Cortex of kidney (tissue), 1 donor: ENCODE measurements at places on chromosomes 1 and 21.

DNA sequence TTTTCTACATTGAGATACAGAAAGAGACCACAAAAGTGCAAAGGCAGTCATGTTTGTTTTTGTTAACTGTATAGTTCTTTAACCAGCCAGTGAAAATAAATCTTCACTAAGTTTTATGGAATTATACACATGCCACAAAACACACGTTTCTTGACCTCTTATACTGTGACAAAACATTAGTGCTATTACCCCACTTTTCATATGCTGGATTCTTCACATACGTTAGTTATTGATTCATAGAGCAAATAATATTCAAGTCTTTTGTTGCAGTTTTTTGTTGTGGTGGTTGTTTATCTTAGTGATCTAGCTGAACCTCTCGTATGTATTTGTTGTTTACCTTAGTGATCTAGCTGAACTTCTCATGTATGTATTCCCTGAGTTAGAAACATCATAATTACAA lies 28.0 kb downstream of the LYPLAL1 start:
- DNase-seq, result no peak

DNA sequence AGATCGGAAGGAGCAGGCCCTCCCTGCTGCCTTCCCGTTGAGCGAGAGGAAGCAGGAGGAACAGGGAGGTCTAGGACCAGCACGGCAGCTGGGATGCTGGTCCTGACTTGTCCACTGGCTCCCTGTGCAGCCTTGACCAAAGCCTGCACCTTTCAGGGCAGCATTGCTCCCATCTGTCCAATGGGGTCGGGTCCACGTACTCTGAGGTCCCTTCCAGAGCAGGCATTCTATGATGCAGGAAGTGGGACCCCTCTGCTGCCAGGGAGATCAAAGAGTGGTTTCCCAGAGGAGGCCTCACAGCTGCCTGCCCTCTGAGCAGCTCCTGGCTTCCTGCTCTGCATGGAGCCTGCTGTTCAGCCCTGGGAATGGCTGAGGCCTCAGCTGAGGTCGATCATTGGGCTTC lies 21.7 kb upstream of the ZNF362 start:
- DNase-seq, result no peak

DNA sequence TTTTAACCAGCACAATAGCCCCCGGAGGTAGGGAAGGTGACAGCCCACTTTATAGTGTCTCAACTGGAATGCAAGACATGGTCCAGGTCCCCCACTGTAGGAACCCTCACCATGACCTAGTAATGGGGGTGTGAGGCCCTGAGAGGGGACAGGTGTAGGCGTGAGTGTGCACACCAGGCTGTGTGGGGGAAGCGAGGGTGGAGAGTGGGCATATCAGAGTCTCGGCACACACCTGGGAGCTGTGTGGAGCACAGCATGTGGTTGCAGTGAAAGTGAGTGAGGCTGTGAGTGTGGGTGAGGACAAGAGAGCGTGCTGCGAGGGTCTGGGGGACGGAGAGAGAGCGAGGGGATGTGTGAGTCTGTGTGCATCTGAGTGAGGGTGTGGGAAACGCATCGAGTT lies 17.1 kb upstream of the RSPO1 start:
- no peak for DNase-seq

GRCh38 chr1:110460253-110461220 lies 9.6 kb downstream of the PROK1 start:
- no peak for DNase-seq

DNA sequence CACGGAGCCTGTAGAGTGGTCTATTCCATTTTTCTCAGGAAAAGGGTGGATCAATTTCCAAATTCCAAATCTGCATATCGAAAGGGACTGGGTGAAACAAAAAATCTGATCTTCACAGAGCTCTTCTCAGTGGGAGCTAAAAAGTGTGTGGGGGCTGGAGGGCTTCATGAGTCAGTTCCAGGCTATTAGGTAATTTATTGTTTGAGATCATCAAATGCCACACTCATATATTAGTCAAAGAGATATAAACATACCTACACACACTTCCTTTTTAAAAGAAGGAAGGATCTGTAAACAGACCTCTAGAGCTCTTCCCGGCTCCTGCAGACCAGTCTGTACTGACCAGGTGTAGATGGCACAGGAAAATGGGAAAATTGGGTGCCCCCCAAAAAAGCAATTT lies 175.4 kb downstream of the ZBTB18 start:
- DNase-seq, result no peak

- no peak for DNase-seq
Observed at GRCh38 chr1:3879787-3880428, 20.2 kb downstream of the C1orf174 start.

DNA sequence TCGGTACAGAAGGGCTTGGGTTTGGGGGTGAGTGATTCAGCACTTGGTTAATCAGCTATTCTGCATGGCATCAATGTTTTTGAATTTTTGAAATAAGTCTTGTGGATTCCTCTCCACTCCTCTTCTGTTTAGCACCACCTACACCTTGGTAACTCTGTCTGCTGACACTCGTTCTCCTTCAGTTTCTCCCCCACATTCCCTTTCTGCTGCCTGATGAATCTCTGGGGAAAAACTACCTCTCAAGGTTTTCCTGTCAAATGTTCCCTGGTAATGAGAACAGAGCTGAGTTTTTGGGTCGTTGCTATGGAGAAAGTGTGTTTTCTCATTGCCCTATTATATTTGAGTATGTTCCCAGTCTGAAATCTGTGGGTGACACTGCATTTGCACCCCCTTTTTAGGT lies 108.2 kb downstream of the GABPA start:
- no peak for DNase-seq

GRCh38 chr1:203325026-203325417 lies 19.7 kb downstream of the BTG2 start:
- DNase-seq, result no peak

DNA sequence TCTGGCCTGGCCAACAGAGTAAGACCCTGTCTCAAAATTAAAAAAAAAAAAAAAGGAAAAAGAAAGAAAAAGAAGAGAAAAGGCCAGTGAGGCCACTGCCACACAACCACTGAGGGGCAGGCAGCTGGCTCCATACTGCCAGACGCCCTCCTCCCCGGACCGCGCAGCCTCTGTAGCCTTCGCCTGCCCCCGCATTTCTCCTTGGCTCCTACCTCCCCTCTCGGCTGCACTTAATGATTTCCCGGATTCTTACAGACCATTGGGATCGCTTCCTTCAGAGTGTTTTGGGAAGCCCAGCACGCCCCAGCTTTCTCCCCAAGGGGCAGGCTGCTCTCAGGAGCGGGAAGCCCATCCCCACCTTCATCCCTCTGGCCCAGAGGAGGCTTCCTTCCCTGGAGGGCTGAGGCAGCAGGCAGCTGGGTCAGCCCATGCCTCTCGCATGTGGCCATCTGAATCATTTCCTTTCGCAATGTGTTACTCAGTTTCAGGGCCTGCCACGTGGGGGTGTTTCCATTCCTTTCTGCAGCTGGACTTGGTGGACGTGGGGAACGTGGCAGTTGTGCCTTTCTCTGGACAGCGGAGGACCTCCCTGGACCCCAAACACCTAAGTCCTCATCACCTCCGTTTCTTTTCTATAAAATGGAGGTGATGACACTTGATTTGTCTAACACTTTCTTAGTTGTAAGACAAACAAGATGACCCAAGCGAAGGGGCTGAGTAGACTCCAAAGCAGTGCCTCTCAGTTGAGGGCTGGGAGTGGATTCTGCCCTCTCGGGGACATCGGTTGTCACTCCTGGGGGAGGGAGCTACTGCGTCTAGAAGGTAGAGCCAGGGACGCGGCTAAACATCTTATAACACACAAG lies 2.3 kb downstream of the SLC2A5 start:
- DNase-seq, result no peak

- no peak for DNase-seq
Observed at GRCh38 chr1:20347699-20348098, 57.0 kb downstream of the VWA5B1 start.

- DNase-seq, result no peak
Observed at GRCh38 chr1:155173478-155174323, at the start of gene TRIM46. Gene TRIM46, plus strand, starts transcription at chr1:155173849. Its CDS starts 118 bp downstream, at chr1:155173967.

- no peak for DNase-seq
Observed at GRCh38 chr1:118333601-118334210, 148.7 kb upstream of the SPAG17 start.

DNA sequence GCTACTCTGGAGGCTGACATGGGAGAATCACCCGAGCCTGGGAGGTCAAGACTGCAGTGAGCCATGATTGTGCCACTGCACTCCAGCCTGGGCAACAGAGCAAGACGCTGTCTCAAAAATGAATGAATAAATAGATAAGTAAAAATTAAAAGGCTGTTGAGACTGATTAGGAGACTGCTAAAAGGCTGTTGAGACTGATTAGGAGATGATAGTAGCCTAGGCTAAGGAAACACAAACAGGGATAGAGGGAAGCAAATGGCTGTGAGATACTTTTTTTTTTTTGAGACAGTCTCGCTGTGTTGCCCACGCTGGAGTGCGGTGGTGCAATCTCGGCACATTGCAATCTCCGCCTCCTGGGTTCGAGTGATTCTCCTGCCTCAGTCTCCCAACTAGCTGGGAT lies 28.4 kb downstream of the PRPF38A start:
- no peak for DNase-seq

- no peak for DNase-seq
Observed at GRCh38 chr1:199297174-199297573, 658.3 kb downstream of the PTPRC start.

DNA sequence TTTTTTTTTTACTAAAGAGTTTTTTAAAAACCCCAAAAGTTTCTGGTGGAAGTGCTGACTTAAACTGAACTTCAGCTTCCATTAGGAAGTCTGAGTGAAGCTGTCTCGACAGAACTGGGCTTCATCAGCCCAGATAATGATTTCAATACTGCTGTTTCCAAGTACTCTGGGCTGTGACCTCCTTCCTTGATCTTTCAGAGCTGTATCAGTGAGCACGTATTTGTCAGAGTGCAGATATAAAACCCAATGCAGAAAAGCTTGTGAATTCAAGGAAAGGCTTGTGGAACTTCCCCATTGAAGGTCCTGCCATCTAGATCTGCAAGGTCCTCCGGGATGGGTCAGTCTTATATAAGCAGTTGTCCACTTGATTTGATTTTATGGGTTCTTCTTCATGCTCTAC lies 50.1 kb upstream of the RGS21 start:
- DNase-seq, result no peak

DNA sequence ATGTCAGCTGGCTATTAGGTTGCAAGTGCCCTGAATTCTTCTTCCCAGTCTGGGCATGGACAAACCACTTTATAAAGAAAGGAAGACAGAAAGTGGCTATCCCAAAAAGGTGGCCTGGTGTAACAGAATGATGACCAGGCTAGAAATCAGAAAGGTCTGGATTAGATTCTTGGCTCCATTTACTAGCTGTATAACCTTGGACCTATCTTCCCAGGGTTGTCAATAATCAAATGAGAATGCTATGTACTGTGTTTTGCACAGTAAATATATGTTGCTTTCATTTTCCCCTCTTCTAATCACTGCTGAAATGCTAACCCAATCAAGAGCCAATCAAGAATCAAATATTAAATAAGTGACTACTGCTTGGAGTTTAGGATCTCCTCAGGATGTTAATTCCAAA lies 20.4 kb downstream of the RNF19B start:
- no peak for DNase-seq

- DNase-seq, result no peak
Observed at GRCh38 chr1:1479547-1480487, 8.3 kb downstream of the ATAD3B start.

- no peak for DNase-seq
Observed at GRCh38 chr1:68128157-68128556, 77.7 kb upstream of the DIRAS3 start.

DNA sequence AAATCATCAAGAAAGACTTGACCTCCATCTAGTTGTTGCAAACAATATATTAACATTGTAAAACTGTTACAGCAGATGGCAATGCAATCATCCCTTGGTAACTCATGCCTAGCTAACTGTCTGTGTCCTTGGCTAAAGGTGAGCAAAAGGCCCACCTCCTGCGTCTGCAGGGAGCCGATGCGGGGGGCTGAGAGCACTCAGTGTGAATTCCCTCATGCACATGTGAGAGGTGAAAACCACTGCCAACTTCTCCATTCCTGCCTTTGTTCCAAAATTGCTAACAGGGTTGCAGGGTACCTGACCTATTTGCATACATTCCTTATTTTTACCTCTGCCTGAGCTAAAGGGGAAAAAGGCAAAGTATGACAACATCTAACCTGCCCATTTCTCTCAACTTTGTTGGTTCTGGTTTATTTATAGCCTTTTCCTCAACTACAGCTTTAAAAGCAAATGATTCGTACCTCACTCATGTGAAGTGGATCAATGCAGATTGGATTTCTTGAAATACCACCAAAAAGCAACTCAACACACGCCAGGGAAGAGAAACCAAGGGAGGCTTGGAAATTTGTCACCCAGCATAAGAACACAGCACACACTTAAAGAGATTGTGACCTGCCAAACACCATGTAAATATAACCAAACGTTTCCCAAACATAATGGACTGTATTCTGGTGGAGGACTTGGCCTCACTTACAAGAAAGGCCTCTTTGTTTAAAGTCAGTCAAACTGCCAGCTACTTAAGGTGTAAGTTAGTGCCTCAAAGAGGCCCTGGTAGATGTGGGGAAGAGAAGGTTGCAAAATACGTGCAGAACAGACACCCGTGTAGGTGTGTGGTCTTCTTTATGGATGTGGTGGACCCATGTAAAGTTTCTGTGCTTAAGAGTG lies 651.0 kb downstream of the SMYD3 start:
- DNase-seq, result no peak

- DNase-seq, result no peak
Observed at GRCh38 chr21:41840880-41841279, 38.3 kb downstream of the PRDM15 start.

- no peak for DNase-seq
Observed at GRCh38 chr1:39525366-39526165, 34.1 kb downstream of the BMP8A start.

DNA sequence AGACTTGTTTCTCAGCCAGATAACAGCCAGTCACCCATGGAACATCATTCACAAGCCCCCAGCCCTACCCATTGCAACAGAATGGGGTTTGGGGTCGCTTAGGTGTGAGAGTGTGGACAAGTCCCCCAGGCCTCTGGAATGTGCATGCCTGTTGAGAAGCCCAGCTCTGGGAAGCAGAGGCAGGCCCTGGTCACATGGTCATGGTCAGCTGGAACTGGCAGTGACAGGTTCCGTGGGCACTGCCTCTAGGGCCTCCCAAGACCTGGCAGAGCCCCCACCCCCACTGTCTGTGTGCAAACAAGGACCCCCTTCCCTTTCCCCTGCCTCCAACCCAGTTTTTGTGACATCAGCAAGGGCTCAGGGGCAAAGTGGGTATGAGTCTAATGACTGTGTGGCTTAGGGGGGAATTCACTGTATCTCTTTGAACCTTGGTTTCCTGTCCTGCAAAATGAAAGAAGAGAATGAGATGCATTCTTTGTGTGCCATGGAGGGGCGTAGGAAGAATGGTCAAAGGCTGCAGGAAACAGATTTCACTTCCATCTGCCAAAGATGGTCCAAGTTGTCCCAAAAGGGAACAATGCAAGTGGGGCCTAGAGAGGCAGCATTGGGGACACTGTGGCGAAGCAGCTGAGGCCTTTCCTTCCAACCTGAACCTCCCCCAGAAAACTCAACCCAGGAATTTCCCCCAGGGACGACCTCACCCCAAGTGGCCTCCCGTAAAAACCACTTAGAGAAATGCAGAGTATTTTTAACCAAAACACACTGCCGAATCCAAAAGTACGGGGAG lies 34.7 kb upstream of the SELENON start:
- DNase-seq, result no peak

GRCh38 chr1:27395441-27396195 lies 3.2 kb downstream of the GPR3 start:
- no peak for DNase-seq
